ENCODE measurements at places on chromosomes 2 and 18. TPM values are rescaled to one million over a fixed set of nuclear protein-coding genes. Genes with fewer than 3 reads are reported as not detected.

GRCh38 chr18:48894799-48895346 is 55.9 kb downstream of the SMAD7 start:
- peak; percentile 74 for DNase-seq

- DNase-seq = no peak
These were observed 22.5 kb upstream of the GBX2 start for GRCh38 chr2:236190674-236191073.

DNA sequence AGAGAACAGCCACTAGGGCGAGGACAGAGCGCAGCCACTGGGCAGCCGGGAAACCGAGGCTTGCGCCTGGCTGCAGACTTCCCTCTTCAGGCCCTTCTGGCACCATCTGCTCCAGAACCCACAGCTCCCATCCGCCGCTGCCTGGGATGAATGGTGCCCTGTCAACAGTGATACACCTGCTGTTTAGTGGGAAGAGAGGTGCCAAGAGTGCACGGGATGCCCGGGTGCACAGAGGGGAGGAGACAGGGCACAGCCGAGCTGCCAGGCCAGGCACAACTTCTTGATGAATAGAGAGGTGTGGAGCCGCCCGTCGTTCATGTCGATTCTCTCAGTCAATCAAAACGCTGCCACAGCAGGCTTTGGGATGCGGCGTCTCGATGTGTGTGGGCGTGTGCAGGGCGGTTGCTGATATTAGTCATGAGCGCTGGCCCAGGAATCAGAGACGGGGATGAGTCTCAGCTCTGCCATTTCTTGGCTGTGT is 39.5 kb downstream of the RRM2 start:
- DNase-seq = no peak

DNA sequence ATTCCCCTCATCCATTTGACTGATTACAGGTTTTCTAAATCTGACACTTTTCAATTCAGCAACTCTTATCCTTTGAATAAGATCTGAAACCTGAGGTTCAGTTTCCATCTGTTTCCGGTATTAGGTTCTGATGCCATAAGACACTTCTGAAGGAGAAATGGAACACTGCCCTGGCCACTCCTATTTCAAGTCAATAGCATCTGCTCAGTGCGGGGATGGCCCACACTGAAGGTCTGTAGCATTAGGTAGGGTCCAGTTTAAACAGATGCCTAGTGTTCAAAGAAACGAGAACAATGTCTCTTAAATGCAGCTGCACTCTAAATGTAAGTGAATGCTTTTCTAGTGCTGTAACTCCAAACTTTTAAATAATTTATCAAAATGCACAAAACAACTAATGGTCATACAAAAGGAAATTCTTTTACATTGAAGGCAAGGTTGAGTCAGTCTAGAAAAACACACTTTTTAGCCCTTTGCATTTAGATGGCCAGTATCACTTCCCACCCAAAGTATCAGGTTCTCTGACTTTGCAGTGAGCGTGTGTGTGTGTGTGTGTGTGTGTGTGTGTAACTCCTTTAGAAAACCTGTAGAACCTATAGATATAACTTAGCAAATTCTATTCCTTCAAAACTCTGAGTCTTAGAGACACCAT is 78.2 kb downstream of the STK39 start:
- no peak for DNase-seq

GRCh38 chr2:179272406-179273192 is 8.0 kb upstream of the SESTD1 start:
- no peak for DNase-seq

GRCh38 chr2:227813562-227814353 is at the start of gene CCL20:
CCL20 (plus strand) TSS chr2:227813842; CDS start chr2:227813912, 70 bp downstream.
- no peak for DNase-seq

GRCh38 chr2:176755537-176756135 is 457.0 kb upstream of the HNRNPA3 start:
- no peak for DNase-seq

- DNase-seq = no peak
These were observed 45.6 kb downstream of the REL start for GRCh38 chr2:60926741-60927552.

The ERFE gene
- total RNA-seq = 0.81 TPM
